Breast epithelium (tissue), 4 donors: ENCODE measurements at places on chromosomes 7 and 10. TPM values are rescaled to one million over a fixed set of nuclear protein-coding genes. Genes with fewer than 3 reads are reported as not detected.

Gene SPRN
- not detected for total RNA-seq

GRCh38 chr10:42648512-42648911, 10.1 kb upstream of the ZNF33B start:
- DNase-seq: no peak

GRCh38 chr10:26380815-26381214, 57.3 kb upstream of the APBB1IP start:
- no peak for DNase-seq

GRCh38 chr7:39647816-39648215, 24.4 kb downstream of the RALA start:
- no peak for DNase-seq

DNA sequence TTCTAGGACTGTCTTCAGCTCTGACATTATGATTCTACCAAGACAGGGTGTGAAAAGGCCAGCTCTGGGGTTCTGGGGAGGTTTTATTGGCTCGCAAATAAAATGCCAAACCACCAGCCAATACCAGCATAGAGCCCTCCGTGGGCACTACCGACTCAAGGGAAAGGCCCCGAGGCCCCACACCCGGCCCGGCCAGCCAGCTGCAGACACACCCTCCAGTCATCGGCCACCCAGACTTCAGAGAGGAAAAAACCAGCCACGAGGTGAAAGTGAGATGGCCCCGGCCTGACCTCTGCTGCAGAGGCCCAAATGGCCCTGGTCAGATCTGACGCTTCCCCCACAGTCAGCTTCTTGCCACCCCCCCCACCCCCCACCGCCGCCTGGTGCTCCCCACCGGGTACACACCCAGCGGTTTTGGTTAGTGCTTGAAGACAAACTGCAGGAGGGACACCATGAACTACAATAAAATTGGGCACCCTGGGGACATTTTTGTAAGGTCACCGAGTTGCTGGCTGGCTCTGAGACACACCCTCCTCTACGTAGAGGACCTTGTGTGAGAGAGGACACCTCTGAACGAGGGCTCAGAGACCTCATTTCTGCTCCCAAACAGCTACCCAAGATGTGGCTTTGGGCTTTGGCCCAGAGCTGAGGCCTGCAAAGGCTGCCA, 79.9 kb downstream of the PRKAG2 start:
- DNase-seq: no peak

Gene UCN3
- not detected for total RNA-seq

GRCh38 chr10:1134156-1134555, 78.0 kb downstream of the WDR37 start:
- no peak for DNase-seq

DNA sequence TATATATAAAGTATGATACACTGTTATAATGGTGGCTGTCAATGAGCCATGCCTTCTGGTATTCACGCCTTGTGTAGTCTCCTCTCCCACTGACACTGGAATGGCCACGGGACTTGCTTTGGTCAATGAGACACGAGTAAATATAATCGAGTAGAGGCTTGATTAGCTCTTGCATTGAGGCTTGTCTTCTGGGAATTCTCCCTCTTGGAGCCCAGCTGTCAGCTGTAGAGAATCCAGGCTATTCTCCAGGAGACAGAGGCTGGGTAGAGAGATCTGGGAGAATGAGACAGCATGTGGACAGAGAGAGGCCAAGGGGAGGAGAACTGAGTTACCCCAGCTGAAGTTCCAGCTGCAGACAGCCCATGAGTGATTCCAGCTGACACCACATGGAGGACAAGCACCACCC, 25.2 kb upstream of the PLCE1 start:
- no peak for DNase-seq

DNA sequence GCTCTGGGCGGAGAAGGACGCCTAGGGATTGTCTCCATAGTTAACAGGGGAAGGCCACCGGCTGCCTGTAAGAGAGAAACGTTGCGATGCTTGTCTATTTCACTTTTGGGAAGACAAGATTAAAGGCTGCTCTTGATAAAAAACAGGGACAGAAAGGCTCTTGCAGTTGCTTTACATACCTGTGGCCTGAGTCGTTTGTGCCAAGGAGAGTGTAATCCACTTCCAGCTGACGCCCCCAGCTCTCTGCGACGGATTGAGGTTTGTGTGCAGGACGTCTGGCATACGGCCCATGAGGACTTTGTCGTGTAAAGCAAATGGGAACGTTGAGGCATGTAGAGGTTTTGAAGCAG, 1.1 kb downstream of the MAP3K8 start:
- peak; percentile 61 for DNase-seq

Gene CYP3A4
- total RNA-seq: 0.64 TPM

Gene RRP12
- 7.7 TPM for total RNA-seq

DNA sequence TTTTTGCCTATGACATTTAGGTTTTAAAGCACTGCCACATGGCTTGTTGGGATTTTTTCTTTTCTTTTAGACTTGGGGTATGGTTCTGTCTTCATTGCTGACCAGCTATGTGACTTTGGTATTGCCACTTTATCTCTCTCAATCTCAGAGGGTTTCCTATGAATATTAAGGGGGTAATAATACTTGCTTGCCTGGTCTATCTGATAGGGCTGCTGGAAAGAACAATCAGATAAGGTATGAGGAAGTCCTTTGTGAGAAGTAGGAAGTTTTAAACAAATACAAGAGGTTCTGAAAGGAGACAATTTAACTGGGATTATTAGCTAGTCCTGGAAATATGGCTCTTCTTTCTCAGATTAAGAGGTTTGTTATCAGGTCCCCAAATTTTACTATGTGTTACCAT, 80.8 kb downstream of the ZNF92 start:
- no peak for DNase-seq

Gene SH2B2
- 6.6 TPM for total RNA-seq

Gene PLPP4
- total RNA-seq: not detected

- no peak for DNase-seq
These were observed 473.3 kb downstream of the LRMDA start for GRCh38 chr10:75904499-75905283.

DNA sequence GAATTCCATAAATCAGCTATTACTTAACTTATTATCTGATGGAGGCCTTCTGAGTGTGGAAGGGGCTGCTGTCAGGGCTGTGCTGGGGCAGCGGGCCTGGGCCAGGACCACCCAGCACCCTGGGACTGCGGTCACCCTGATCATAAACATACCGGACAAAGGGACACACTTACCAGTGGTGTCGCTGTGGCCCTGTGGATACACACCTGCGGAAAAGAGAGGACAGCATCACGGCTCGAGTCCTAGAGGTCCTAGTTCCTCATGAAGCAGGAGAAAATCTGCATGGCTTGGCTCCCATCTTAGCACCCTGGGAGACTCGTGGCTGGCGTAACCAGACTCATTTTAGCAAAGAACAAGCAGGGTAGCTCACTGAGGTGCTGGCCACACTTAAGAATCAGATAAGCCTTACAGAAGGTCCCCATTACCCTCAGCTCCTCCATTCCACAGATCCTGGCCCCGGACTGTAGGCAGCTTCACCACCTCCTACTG, 17.7 kb downstream of the IL15RA start:
- DNase-seq: no peak

Gene AGFG2
- 12.2 TPM for total RNA-seq

- peak; percentile 71 for DNase-seq
These were observed 112.7 kb downstream of the SLIT1 start for GRCh38 chr10:97072851-97073665.

- no peak for DNase-seq
These were observed 5.8 kb downstream of the IDE start for GRCh38 chr10:92567952-92568600.

- DNase-seq: no peak
These were observed 134.7 kb downstream of the DNAJB6 start for GRCh38 chr7:157471259-157472125.

DNA sequence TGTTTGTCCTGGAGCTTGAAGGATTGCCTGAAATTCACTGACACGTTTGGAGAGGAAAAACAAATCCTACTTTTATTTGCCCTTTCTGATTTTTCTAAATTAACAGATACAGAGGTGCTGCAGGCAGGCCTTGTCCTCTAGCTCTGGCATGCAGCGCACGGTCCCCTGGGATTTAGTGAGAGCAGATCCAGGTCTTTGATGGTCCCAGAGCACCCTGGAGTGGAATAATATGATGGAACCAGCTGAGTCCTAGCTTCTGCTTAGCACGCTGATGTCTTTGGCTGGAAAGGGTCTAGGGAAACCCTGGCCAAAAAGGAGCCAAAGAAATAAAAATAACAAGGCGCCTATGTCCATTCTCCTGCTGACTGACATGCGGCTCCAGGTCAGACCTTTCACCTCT, 40.5 kb downstream of the C10orf120 start:
- DNase-seq: no peak

DNA sequence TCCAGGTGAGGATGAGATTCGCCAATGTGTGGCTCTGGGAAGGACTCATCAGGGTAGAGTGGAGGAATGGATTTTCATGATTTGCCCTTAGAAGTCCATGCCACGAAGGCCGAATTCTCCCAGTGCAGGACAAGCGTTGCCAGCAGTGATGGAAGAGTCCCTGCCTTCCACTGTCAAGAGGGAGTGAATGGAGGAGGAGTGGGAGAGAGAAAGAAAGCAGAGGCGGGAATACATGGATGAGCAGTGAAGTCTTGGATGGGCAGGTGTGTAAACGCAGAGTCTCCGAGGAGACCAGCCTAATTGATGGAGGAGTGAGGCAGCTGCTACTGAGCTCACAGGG, 419.2 kb downstream of the GLRX3 start:
- no peak for DNase-seq

GRCh38 chr10:47133871-47134570, 166.0 kb upstream of the GDF10 start:
- no peak for DNase-seq

DNA sequence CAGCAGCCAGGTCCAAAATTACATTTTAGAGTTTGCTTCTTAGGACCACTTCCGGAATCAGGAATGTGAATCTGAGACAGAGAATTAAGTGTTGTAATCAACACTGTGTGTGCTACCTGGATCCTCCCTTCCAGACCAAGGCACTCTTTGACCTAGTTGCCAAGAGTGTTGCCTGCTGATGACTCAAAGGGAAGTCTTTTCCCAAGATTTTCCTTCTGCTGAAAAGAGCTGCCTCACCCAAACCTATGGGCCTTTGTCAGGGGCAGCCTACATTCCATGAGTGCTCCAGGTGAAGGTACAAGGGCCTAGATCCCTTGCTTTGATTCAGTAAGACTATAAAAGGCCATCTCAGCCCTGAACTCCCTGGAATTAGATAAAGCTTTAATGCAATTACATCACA, 712.5 kb upstream of the ANKRD30A start:
- DNase-seq: no peak

Gene LRMDA
- total RNA-seq: 8.3 TPM

Gene FAM237B
- total RNA-seq: 0.15 TPM

- no peak for DNase-seq
These were observed 549.6 kb downstream of the HTR7 start for GRCh38 chr10:90308223-90308622.

DNA sequence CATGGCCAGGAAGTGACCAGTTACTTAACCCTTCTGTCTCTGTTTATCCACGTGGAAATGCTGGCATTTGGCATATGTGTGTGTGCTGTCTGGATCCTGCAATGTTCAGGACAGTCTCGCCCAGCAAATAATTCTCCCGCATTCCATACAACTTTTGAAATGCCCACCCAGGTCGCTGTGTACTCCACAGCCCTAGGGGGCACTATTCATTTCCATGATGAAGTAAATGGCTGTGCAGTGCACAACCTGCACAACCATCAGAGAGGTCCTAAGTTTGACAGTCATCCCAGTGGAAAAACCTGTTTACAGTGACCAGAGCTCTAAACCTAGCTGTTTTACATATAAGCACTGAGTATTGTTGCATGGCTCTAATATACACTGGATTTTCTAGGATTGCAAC, 38.1 kb downstream of the ZNF503 start:
- no peak for DNase-seq

GRCh38 chr7:36663481-36663880, 60.8 kb downstream of the AOAH start:
- no peak for DNase-seq

DNA sequence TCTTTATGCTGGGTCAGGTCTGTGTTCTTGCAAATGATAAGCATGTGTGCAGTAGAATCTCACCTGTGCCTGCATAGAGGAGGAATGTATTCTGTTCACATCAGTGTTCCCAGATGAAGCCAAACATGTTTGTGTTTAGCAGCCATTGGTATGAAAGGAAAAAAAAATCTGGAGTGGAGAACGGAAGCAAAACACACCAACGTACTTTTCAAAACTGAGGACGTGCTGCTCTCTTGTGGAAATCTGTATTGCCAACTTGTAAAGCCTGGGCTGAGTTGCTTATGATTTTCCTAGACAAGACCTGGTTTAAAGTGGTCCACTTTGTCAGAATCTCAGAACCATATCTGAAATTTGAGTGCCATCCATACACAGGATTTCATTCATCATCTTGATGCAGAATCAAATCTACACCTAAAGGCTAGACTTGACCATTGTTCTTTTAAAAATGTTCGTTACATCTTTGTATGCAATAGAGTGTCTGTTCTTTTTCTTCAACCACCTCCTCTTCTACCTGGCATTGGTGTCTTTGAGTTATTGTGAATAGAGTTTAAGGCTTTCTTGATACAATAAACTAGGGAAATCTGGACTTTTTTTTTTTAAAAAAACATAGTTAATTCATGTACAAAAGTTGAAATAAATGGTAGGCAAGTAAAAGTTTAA, 367.7 kb downstream of the PHF14 start:
- no peak for DNase-seq

DNA sequence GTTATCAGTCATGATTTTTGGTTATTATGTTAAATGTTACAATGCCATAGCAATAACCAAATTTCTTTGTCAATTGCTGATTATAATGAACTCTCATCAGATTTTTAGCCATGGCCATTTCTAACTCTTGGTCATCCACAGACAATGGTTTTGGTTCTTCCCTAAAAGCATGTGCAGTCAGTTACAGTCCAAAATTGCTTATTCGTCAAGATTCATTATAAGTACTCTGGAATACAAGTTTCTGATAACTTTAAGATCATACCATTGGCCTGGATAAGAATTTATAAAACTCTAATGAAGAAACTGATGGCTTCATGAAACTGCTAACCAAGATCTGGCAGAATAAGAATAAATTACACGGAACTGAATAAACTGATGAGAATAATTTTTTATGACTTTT, 50.9 kb downstream of the PDZD8 start:
- no peak for DNase-seq

GRCh38 chr10:113712755-113713639, 33.3 kb downstream of the CASP7 start:
- no peak for DNase-seq

DNA sequence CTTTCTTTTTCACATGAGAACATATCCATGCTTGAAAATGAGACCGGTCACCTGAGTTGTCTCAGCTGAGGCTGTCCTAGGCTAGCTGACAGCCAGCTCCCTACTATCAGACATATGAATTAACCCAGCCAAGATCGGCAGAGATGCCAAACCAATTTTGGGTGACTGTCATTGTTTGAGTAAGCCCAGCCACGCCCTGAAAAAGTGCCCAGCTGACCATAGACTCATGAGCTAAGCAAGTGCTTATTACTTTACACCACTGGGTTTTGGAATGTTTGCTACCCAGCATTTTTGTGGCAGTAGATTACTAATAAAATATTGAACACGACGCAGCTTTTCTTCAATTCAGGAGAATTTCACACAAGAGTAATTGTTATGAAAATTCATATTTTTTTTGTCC, 265.2 kb upstream of the LYZL1 start:
- DNase-seq: no peak

- DNase-seq: no peak
These were observed 97.6 kb upstream of the GSDME start for GRCh38 chr7:24854866-24855265.

- no peak for DNase-seq
These were observed 73.4 kb downstream of the ARHGAP22 start for GRCh38 chr10:48531486-48531885.

GRCh38 chr7:47670729-47671128, 88.8 kb upstream of the TNS3 start:
- DNase-seq: no peak
